ENCODE measurements at places on chromosomes 4 and X.
A peak's percentile ranks its signal among the peaks of the same experiment; 100 is the strongest.

DNA sequence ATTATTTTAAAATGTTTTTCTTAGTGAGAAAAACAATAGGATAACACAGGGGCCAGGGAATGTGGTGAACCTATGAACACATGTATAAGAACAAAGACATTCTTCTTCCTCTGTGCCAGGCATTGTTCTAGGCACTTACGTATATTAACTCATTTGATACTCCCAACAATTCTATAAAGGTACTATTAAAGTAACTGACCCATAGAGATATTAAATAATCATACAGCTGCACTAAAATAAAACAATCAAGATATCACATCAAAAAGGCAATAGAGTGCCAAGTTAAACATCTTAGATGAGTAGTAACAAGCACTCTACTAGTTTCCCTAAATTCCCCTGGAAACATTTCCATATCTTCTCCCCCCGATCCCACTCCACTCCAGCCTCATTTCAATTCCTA, 33.4 kb downstream of the SLC39A8 start:
- no peaks in the 10 kb centered on the region for H3K27me3 ChIP-seq
- DNase-seq, result no peak
- no peak overlapping the region for H3K27ac ChIP-seq
- H3K4me3 ChIP-seq, result no peak overlapping the region
- no peaks in the 10 kb centered on the region for H3K4me1 ChIP-seq

- DNase-seq, result no peak
- no peaks in the 10 kb centered on the region for H3K36me3 ChIP-seq
- H3K27ac ChIP-seq, result no peak overlapping the region
- no peak overlapping the region for H3K4me3 ChIP-seq
These were observed 377.9 kb downstream of the FAM133A start for GRCh38 chrX:94051926-94052325.

GRCh38 chr4:70531981-70532380, 13.6 kb downstream of the AMTN start:
- DNase-seq, result no peak
- H3K27me3 ChIP-seq, result no peaks in the 10 kb centered on the region
- H3K4me3 ChIP-seq, result no peak overlapping the region
- H3K4me1 ChIP-seq, result no peaks in the 10 kb centered on the region
- no peaks in the 10 kb centered on the region for H3K36me3 ChIP-seq
- no peak overlapping the region for H3K27ac ChIP-seq

- no peaks in the 10 kb centered on the region for H3K4me1 ChIP-seq
- peak overlapping the region; percentile 91 for H3K27ac ChIP-seq
These were observed 473 bp upstream of the VAMP7 start for GRCh38 chrX:155880586-155881157.

GRCh38 chr4:21876711-21877110, 71.9 kb downstream of the KCNIP4 start:
- no peak overlapping the region for H3K27ac ChIP-seq
- H3K4me1 ChIP-seq, result no peaks in the 10 kb centered on the region
- no peak overlapping the region for H3K4me3 ChIP-seq
- H3K27me3 ChIP-seq, result no peaks in the 10 kb centered on the region

GRCh38 chrX:134246282-134246681, 9.3 kb downstream of the CCDC160 start:
- H3K27ac ChIP-seq, result no peak overlapping the region
- H3K36me3 ChIP-seq, result no peaks in the 10 kb centered on the region
- no peaks in the 10 kb centered on the region for H3K27me3 ChIP-seq
- no peak for DNase-seq

DNA sequence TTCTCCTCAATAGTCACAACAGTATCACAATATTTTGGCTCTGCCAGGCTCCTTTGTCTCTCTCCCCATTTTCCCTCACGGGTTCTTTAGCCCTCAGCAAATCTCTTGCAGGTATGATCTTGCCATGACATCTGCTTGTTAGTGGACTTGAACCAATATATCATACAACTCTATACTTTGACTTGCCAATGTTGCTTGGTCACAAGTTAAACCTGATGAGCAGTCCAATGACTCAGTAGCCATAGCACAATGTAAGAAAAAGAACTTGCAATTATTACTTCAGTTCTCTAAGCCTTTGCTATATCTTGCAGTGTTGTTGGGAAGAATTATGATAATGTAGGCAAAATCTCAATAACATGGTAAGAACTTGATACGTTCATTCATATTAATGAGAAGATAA, 174.6 kb upstream of the NRK start:
- H3K4me1 ChIP-seq, result no peaks in the 10 kb centered on the region
- H3K36me3 ChIP-seq, result no peaks in the 10 kb centered on the region

DNA sequence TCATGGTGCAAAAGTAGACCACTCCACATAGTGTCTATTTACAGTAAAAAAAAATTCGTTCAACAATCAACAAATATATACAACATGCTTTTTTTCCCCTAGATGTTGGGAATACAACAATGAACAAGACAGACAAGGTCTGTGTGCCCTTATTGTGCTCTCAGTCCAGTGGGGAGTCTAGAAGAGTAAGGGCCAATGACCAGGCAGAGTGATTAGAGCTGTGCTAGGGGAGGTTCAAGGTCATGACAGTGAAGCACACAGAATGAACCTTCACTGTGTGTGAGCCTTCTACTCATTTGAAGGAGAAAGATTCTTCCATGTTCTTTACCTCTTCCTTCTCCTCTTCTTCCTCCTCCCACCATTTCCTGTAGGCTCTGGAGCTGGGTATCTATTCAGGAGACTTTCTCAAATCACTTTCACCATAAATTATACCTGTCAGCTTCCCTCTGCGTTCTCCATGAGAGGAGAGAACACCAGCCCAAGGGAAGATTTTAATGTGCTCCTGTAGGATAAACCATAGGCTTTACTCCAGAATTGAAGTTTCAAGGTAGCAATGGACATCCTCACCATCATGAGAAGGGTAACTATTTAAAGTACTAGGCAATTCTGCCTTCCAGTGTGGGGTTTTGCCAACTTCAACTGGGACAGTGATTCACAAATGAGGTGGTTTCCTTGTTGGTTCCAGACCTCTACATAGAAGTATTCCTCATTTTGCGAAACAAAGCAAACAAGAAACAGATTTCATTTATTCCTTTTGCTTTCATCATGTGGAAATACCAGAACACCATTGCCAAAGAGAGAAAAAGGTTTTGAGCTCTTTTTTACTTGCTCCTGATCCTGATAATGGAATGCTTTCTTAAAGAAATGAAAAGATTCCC, 246.9 kb upstream of the GPC4 start:
- peaks cover 18% of the 10 kb centered on the region for H3K27me3 ChIP-seq
- no peak for DNase-seq
- no peaks in the 10 kb centered on the region for H3K36me3 ChIP-seq
- no peaks in the 10 kb centered on the region for H3K4me1 ChIP-seq

DNA sequence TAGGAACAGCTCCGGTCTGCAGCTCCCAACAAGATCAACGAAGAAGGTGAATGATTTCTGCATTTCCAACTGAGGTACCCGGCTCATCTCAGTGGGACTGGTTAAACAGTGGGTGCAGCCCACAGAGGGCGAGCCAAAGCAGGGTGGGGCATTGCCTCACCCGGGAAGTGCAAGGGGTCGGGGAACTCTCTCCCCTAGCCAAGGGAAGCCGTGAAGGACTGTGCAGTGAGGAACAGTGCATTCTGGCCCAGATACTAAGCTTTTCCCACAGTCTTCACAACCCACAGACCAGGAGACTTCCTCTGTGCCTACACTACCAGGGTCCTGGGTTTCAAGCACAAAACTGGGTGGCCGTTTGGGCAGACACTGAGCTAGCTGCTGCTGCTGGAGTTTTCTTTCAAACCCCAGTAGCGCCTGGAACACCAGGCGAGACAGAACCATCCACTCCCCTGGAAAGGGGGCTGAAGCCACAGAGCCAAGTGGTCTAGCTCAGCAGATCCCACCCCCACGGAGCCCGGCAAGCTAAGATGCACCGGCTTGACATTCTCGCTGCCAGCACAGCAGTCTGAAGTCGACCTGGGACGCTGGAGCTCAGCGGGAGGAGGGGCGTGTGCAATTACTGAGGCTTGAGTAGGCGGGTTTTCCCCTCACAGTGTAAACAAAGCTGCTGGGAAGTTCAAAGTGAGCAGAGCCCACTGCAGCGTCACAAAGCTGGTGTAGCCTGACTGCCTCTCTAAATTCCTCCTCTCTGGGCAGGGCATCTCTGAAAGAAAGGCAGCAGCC, 84.6 kb downstream of the THOC2 start:
- no peak overlapping the region for H3K27ac ChIP-seq
- no peaks in the 10 kb centered on the region for H3K4me1 ChIP-seq
- H3K27me3 ChIP-seq, result no peaks in the 10 kb centered on the region
- no peaks in the 10 kb centered on the region for H3K36me3 ChIP-seq

DNA sequence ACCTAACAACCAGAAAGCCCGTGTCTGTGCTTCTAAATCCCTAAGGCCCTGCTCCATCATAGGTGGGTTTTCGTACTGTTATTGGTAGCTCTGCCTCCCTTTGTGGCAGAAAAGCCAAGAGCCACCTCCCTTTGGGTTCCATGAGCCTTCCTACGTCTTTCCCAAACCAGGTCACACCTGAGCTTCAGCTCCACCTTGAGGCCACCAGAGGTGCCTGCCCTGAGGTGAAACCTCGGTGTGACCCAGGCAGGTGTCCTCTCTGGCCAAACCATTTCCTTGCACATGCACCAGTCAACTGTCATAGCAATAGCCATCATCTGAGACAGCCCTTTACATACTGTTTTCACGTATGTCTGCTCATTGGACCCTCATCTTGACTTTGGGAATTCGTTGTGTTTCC, 188.0 kb upstream of the RBPJ start:
- H3K4me1 ChIP-seq, result no peaks in the 10 kb centered on the region
- no peaks in the 10 kb centered on the region for H3K36me3 ChIP-seq
- no peak overlapping the region for H3K4me3 ChIP-seq

- peaks cover 4% of the 10 kb centered on the region for H3K36me3 ChIP-seq
- H3K4me1 ChIP-seq, result no peaks in the 10 kb centered on the region
- H3K4me3 ChIP-seq, result no peak overlapping the region
- H3K27me3 ChIP-seq, result no peaks in the 10 kb centered on the region
- DNase-seq, result no peak
- no peak overlapping the region for H3K27ac ChIP-seq
These were observed 50.8 kb downstream of the LRP2BP start for GRCh38 chr4:185344743-185345538.

GRCh38 chr4:185872747-185873380, 60.9 kb upstream of the SORBS2 start:
- no peaks in the 10 kb centered on the region for H3K4me1 ChIP-seq
- H3K27ac ChIP-seq, result no peak overlapping the region
- no peaks in the 10 kb centered on the region for H3K27me3 ChIP-seq

GRCh38 chr4:51895158-51895557, 52.2 kb downstream of the DCUN1D4 start:
- DNase-seq, result no peak
- no peak overlapping the region for H3K4me3 ChIP-seq
- H3K4me1 ChIP-seq, result no peaks in the 10 kb centered on the region

- H3K4me1 ChIP-seq, result no peaks in the 10 kb centered on the region
- no peak overlapping the region for H3K27ac ChIP-seq
- no peak for DNase-seq
- no peaks in the 10 kb centered on the region for H3K36me3 ChIP-seq
These were observed 1.7 kb downstream of the KCNIP4 start for GRCh38 chr4:21946858-21947257.

- H3K27ac ChIP-seq, result no peak overlapping the region
- no peak for DNase-seq
- no peaks in the 10 kb centered on the region for H3K4me1 ChIP-seq
- no peak overlapping the region for H3K4me3 ChIP-seq
- no peaks in the 10 kb centered on the region for H3K27me3 ChIP-seq
- no peaks in the 10 kb centered on the region for H3K36me3 ChIP-seq
These were observed 20.2 kb upstream of the CTSO start for GRCh38 chr4:155973639-155974475.

DNA sequence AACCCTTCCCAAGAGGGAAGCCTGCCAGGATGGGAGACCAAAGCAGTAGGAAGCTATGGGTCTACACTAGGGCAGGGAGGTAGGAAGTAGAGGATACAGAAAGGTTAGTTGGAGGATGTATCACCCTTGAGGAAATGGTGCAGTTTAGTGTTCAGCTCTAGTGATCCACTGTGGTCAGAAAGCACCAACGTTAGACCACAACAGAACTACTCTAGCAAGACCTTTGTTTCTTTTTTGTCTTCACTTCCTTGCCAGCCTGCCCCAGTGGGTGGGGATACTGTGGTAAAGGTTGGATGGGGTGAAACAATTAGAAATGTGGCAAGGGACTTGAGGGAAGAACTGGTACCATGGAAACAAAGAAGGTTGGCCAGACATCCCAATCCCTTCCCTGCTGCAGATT, 83.3 kb downstream of the DDIT4L start:
- no peak overlapping the region for H3K4me3 ChIP-seq
- no peak overlapping the region for H3K27ac ChIP-seq
- H3K27me3 ChIP-seq, result no peaks in the 10 kb centered on the region

GRCh38 chr4:2220016-2220630, 21.8 kb downstream of the HAUS3 start:
- no peaks in the 10 kb centered on the region for H3K4me1 ChIP-seq
- H3K4me3 ChIP-seq, result no peak overlapping the region
- H3K36me3 ChIP-seq, result no peaks in the 10 kb centered on the region
- H3K27ac ChIP-seq, result no peak overlapping the region
- H3K27me3 ChIP-seq, result no peaks in the 10 kb centered on the region

DNA sequence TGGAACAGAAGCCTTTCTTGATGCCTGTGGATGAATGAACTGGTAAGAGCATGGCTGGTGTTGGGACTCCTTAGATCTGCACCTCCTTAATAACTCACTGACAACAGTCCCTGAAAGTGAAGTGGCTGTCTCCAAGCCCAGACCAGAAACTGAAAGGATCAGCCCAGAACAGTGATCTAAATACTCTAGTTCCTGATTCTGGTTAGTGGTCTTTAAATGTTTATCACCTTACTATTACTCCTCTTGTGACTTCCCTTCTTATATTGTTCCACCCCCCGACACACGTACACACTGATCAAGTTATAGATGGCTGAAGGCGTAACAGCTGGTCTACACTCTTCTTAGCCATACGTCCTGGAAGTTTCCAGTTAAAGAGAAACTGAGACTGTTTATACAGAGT, 33.8 kb upstream of the ARMCX2 start:
- H3K4me3 ChIP-seq, result no peak overlapping the region
- H3K4me1 ChIP-seq, result no peaks in the 10 kb centered on the region

GRCh38 chrX:41382714-41383645, 49.0 kb downstream of the DDX3X start:
- H3K27me3 ChIP-seq, result no peaks in the 10 kb centered on the region
- H3K4me3 ChIP-seq, result no peak overlapping the region
- DNase-seq, result no peak

GRCh38 chr4:121375262-121375661, 5.6 kb downstream of the QRFPR start:
- peaks cover under 1% of the 10 kb centered on the region for H3K4me1 ChIP-seq
- DNase-seq, result no peak
- H3K4me3 ChIP-seq, result no peak overlapping the region
- H3K27ac ChIP-seq, result no peak overlapping the region
- no peaks in the 10 kb centered on the region for H3K27me3 ChIP-seq

GRCh38 chr4:41538017-41538733, at the start of gene LIMCH1:
TSS of gene LIMCH1 (plus strand) at chr4:41538157. CDS start at chr4:41605996, 67,839 bp downstream.
- H3K27me3 ChIP-seq, result no peaks in the 10 kb centered on the region
- no peak for DNase-seq
- H3K4me3 ChIP-seq, result peak within 1 kb of the TSS; percentile 12
